ENCODE measurements at places on chromosomes 11 and 22.

GRCh38 chr11:120383518-120384155, 47.4 kb downstream of the ARHGEF12 start:
- DNase-seq: no peak

- DNase-seq: no peak
Measured at GRCh38 chr22:33405194-33405593, 347.0 kb upstream of the SYN3 start.

DNA sequence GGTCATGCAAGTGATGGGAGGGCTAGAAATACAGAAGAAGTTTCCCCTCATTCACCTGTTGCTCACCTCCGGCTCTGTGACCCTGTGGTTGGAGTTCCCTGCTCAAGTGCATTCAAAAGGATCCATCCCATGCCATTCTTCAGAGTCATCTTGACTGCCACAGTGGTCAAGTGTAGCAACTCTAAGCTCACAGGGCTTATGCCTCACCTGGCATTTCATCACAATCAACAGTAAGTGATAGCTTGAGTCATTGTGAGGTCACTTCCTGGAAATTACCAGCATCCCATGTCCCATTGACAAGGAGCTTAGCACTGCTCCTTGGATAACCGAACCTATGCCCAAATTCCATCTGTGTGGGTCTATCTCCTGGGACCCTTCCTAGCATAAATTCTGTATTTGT, 55.6 kb downstream of the OR4C45 start:
- DNase-seq: no peak

DNA sequence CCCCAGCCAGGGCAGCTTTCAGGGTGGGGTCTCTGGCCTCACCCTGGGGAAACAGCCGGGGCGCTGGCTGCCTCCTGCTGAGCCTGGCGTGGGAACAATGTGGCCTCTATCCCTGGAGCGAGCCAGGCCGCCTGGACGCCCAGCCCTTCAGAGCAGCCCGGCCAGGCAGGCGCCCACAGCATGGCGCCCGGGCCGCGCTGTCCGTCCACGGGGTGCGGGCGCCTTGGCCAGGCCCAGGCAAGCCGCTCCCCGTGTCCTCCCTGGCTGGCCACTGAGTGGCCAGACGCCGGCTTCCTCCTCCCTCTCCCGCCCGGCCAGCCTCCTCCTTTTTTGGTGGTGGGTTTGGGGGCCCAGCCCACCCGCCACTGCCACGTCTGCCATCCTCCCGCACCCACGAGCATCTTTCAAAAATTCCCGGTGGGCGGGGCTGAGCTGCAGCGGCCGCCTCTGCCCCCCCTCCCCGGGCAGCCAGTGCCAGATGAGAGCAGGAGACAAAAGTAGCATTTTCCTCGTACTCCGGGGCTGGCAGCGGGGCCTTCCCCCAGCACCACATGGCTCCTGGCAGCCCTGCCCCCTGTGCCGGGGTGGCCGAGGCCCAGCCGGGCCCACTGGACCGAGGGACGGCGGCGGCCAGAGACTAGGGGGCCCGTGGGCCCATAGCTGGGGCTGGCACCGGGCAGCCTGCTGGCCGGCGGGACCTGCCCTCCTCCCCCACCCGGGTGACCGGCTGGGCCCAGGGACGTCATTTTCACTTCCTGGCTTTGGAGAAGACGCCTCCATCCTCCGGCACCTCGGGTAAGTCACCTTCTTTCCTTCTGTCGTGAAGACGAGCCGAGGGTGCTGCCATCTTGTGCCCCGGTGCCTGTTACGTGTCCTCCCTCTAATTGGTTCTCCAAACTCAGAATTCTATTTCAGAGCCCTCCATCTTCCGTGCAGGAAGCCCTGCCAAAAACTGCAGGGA, 70.2 kb upstream of the PPARA start:
- no peak for DNase-seq

- no peak for DNase-seq
Measured at GRCh38 chr22:49405590-49405989, 422.1 kb downstream of the BRD1 start.

- peak; percentile 77 for DNase-seq
Measured at GRCh38 chr11:33063326-33063881, 24.0 kb downstream of the TCP11L1 start.

All from IMR-90 (cell line).